Amygdala (tissue), 56 donors: ENCODE measurements at places on chromosomes 4 and X.

- DNase-seq, result no peak
Measured at GRCh38 chr4:3217266-3217665, 31.7 kb upstream of the MSANTD1 start.

DNA sequence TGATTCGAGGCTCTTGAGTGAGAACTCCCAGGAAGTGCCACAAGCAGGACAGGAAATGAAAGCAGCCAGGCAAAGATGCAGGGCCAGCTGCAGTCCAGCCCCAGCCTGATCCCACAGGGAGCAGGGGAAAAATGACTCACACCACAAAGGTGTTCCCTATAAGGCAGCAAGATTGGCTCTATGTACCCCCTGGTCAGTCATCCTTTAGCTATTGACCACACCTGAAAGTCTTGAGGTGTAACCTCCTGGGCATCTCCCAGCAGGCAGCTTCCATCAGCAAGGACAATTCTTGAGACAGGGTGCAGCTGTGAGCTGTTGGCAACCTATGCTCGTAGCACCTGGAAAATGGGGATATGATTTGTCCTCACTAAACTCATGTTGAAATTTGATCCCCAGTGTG, 27.9 kb upstream of the EXOC1L start:
- no peak for DNase-seq

DNA sequence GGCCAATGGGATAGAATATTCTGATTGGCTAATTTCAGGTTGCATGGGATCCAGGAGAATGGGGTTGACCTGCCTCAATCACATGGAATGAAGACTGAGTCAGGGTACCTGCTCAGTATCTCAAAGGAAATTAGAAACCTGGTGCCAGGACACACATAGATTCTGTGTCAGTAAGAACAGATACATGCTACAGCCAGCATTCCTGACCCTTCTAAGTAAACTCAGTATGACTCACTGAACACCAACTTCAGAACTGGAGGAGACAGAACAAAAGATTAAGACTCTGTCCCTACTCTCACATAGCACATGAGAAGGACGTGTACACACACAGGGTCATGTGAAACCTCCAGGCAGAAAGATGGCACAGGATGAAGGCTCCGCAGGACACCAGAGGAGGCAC, 54.5 kb downstream of the FAM184B start:
- DNase-seq, result no peak

GRCh38 chr4:5041699-5042098, 9.6 kb upstream of the STK32B start:
- DNase-seq, result no peak

GRCh38 chr4:111798840-111799239, 346.4 kb upstream of the FAM241A start:
- DNase-seq, result no peak

- no peak for DNase-seq
Measured at GRCh38 chr4:44978020-44978419, 251.7 kb upstream of the GNPDA2 start.

DNA sequence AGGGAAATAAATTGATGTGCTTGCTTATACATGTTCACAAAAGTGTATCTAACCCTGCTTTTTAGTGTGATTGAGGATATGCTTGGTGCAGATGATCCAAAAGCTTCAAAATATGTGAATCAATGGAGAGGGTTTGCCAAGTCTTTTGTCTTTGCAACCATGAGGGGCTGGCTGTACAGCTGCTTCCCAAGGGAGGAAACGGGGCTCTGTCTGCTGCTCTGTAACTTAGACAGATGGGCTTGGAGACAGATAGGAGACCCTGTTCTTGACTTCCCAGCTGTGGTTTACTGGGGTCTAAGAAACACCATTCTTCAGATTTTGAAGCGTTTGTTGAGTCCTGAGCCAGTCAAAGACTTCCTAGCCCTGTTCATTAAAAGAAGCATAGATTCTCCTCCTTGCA, 152.3 kb downstream of the DCLK2 start:
- DNase-seq, result no peak

GRCh38 chr4:41092128-41092527, 122.2 kb downstream of the APBB2 start:
- DNase-seq, result no peak

GRCh38 chr4:120317713-120318112, 251.1 kb upstream of the MAD2L1 start:
- no peak for DNase-seq

DNA sequence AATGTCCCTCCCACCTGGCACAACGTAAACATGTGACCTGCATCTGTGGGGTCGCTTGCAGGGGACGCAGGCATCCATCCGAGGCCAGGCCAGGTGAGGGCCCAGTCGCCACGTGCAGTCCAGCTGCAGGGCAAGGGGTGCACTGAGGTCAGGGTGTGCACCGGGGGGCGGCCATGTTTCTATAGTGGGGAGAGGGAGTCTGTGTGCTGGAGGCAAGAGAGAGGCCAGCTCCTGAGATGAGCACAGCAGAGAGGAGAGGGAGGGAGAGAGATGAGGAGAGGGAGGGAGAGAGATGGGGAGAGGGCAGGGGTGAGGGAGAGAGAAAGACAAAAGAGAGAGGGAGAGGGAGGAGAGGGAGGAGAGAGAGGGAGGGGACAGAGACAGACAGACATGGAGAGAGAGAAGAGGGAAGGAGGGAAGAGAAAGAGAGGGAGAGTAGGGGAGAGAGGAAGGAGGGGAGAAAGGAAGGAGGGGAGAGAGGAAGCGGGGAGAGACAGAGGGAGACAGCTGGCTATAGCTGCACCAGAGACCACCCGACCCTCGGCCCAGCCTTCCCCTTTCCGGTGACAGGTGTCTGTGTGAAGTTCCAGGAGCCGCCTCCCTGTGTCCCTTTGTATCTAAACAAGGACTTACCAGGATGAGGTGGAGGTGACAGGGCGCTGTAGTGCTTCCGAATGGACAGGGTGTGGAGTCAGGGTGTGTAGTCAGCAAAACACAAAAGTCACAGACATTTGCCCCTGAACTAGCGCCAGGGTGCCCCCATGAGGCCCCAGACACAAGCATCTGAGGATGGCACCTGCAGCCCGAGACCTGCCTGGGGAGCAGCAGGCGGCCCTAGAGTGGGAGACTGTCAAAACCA, 68.7 kb downstream of the ADRA2C start:
- no peak for DNase-seq

GRCh38 chr4:138330531-138330930, 88.4 kb upstream of the SLC7A11 start:
- no peak for DNase-seq

DNA sequence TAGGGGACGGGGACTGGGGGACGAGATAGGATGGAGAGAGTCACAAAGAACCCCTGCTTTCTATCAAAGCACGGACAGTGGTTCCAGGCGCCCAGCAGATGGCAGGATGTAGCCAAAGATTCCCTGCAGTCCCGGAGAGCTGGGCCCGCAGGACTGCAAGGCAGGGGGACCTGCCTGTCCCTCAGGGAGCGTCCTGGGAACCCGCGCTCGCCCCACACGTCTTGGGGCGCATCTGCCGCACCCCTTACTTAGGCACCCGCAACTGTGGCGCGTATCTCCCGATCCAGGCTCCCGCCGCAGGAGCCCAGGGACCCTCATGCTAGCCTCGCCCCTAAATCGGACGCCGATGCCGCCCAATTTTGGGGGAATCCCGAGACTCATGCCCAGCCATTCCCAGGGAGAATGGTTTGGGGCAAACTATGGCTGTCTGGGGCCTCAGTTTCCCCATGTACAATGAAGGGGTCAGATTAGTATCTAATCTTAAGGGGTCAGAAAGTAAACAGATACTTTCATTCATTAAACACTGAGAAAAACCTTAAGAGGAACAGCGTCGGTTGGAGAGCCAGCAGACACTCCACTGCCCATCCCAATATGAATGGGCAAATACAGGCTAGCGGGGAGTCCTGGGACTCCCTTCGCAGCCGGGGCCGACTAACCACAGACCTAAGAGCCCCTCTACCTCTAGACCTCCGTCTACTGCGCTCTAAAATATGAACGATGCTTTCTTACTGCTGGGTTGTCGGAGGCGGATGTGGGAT, 581 bp upstream of the STK32B start:
- DNase-seq, result peak; percentile 42

DNA sequence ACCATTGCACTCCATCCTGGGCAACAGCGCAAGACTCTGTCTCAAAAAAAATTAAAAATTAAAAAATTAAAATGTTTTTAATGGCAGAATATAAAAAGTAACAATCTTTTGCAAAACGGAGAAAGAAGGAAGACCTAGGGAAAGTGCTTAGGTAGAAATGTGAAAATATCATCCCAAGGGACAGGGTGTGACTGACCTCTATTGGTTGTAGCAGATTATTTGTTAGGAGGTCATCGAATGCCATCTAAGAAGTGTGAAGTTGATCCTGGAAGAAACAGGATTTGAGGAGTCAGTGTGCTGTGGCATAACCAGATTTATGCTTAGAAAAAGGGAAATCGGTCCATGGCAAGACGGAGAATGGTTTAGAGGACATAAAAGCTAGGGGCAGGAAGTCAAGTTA, 18.1 kb upstream of the C4orf36 start:
- no peak for DNase-seq

DNA sequence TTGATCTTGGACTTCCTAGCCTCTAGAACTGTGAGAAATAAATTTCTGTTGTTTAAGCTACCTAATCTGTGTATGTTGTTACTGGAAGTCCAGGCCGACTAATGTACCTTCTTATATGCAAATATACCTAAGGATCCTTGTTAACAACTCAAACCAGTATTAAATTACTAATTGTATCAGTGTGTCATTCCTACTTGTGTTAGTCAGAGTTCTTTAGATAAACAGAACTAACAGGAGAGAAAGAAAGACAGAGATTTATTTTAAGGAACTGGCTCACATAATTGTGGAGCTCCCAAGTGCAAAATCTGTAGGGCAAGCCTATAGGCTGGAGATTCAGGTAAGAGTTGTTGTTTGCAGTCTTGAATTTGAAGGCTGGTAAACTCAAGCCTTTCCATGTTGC, 120.0 kb downstream of the ADGRL3 start:
- no peak for DNase-seq

DNA sequence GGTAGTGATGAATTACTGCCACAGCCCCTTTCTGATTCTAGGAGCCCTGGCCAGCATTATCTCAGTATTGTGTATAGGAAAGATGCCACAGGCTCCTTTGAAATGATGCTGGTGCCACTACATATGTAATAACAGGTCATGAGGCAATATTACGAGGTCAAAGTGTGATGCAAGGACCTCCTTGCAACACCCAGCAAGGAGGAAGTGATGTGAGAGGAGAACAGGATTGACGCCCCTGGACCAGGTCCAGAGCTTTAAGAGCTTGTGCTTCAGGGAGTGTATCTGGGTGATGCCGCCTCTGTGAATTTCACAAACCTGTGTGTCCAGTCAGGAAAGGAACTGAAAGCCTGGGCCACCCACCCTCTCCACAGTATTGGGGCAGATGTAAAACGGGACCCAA, 261.8 kb downstream of the MID1IP1 start:
- DNase-seq, result no peak

- DNase-seq, result no peak
Measured at GRCh38 chrX:41559235-41560052, 112.3 kb downstream of the NYX start.

DNA sequence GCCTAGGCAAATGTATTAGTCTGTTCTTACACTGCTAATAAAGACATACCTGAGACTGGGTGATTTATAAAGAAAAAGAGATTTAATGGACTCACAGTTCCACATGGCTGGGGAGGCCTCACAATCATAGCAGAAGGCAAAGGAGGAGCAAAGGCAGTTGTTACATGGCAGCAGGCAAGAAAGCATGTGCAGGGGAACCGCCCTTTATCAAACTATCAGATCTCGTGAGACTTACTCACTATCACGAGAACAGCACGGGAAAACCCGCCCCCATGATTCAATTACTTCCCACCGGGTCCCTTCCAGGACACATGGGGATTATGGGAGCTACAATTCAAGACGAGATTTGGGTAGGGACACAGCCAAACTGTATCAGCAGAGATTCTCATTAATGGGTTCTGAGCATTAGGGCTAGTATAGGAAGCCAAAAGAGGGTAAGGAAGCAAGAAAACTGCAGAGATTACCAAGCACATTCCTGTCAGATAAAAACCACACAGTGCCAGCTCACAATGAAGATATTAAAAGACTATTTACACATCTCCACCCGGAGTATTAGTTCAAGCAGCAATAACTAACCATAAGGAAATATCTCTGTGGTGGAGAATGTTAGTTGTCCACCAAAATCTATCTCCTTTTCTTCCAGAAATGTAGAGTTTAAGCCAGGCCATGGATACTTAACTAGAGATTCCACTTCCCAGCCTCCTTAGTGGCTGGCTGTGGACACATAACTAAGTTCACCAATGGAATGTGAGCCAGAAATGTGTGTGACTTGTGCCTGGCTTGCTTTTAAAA, 61.2 kb upstream of the HOPX start:
- no peak for DNase-seq

DNA sequence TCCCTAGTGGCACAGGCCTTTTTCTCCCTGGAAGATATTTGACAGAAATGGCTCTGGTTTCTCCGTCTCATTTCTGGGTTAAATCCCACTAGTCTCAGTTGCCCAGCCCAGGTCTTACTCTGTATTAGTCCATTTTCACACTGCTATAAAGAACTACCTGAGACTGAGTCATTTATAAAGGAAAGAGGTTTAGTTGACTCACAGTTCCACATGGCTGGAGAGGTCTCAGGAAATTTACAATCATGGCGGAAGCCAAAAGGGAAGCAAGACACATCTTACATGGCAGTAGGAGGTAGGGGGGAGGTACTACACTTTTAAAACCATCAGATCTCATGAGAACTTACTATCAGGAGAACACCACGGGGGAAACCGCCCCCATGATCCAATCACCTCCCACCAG, 81.9 kb downstream of the FHDC1 start:
- DNase-seq, result no peak
